ENCODE measurements at places on chromosomes 12 and 14.

DNA sequence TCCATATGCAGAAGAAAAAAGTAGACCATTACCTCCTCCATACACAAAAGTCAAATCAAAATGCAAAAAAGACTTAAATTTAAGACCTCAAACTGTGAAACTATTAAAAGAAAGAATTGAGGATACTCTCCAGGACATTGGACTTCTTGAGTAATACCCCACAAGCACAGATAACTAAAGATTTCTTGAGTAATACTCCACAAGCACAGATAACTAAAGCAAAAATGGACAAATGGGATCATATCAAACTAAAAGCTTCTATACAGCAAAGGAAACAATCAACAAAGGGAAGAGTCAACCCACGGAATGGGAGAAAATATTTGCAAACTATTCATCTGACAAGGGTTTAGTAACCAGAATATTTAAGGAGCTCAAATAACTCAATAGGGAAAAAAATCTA lies 427.9 kb downstream of the CCDC91 start:
- DNase-seq: no peak

DNA sequence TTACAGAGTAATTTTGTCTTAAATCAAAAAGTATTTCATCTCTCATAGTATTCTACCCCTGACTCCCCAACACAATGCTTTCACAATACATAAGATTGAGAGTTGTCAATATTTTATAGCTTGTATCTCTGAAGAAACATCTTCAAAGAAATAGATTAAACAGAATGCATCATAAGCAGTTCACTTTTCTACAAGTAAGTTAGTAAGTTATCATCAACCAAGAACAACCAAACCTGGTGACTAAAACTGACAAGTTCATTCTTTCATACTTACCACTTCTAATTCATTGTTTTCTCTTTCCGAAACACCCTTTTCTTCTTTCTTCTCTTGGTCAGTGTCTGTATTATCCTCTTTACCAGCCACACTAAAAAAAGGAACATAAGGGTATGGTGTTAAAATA lies 101.2 kb downstream of the KIF21A start:
- DNase-seq: no peak

GRCh38 chr14:49463146-49463545 lies 123.0 kb downstream of the RPS29 start:
- DNase-seq: no peak

- DNase-seq: no peak
Observed at GRCh38 chr14:50530358-50530757, 2.0 kb downstream of the MAP4K5 start.

DNA sequence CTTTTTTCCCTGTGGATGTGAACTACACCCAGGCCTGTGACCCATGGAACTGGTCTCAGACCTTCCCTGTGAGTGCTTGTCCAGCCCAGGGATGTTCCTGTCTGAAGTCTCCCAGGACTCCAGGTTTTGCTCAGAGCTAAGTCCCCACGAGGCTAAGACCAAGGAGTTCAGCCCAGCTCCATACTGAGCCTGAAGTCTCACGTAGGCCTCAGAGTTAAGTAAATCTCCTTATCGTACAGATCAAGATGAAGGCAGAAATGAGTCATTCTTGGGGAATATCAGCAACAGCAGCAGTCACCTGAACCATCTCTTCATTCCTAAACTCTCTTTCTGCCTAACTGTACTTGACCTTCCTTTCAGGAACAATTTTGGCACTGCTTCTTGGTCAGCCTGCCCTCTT lies 139.8 kb downstream of the ANO6 start:
- no peak for DNase-seq

GRCh38 chr14:71267007-71267513 lies 359.8 kb downstream of the PCNX1 start:
- no peak for DNase-seq

GRCh38 chr12:51160814-51161459 lies 12.0 kb downstream of the TFCP2 start:
- no peak for DNase-seq

Data from GM18507 (cell line).